ENCODE measurements at places on chromosomes 2 and 18.

GRCh38 chr2:224220586-224221255 is 181.2 kb downstream of the FAM124B start:
- DNase-seq: no peak

GRCh38 chr2:144643537-144644336 is 123.8 kb upstream of the ZEB2 start:
- DNase-seq: no peak

DNA sequence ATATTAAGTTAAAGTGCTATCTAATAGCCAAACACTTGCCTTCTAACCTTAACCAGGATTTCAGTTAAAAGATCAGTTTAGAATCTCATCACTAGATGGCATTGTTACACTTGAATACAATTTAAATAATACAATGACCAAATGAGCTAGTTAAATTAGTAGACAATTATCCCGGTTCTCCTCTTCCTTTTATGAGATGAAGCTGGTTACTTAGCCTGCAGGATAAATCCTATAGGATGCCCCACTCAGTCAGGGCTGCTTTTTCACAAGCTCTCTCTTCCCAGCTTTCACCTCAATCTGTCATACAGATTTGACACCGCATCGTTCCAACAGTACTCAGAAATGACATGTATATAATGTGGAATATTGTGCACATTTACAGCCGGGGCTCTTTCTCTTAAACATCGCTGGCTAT is 678.8 kb downstream of the KCNJ3 start:
- no peak for DNase-seq

DNA sequence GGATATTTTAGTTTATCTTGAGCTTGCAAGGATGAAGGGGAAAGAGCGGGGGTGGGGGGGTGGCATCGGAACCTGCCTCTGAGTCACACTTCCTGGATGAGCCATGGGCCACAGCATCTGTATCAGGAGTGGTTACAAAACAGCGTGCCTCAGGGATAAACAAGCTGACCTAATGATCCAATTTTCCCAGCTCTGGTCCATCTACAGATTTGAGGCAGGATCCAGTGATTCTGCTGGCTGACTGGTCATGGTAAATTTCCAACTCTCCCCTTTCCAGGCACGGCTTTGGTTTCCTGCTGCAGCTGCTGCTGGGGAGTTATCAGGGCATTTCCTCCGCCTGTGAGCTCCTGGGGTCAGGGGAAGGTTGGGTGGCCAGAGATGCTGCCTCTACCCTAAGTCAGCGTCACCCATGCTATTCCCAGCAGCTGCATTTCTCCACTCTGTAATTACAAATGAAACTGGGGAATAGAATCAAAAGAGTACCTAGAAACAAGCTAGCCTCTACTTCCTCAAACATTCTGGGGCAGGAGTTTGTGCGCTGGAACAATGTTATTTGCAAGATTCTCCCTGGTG is 4.7 kb upstream of the HPCAL1 start:
- peak; percentile 53 for DNase-seq

DNA sequence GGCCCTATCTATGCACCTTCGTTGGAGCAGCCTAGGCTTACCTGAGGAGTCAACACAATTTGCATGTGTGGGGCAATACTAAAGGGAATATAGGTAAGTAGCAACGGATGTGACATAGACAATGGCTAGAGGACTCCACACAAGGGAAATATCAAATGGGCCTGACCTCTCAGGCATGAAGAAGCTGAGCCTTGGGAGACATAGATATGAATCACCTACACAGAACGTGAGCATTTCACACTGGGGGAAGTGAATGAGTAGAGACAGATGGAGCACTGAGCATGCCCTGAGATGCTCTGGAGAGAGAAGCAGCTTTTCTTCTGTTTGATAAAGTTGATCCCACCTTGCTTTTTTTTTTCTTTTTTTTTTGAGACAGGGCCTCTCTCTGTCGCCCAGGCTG is 97.9 kb downstream of the ATL2 start:
- DNase-seq: no peak

GRCh38 chr2:12637754-12638153 is 79.0 kb upstream of the TRIB2 start:
- DNase-seq: no peak

DNA sequence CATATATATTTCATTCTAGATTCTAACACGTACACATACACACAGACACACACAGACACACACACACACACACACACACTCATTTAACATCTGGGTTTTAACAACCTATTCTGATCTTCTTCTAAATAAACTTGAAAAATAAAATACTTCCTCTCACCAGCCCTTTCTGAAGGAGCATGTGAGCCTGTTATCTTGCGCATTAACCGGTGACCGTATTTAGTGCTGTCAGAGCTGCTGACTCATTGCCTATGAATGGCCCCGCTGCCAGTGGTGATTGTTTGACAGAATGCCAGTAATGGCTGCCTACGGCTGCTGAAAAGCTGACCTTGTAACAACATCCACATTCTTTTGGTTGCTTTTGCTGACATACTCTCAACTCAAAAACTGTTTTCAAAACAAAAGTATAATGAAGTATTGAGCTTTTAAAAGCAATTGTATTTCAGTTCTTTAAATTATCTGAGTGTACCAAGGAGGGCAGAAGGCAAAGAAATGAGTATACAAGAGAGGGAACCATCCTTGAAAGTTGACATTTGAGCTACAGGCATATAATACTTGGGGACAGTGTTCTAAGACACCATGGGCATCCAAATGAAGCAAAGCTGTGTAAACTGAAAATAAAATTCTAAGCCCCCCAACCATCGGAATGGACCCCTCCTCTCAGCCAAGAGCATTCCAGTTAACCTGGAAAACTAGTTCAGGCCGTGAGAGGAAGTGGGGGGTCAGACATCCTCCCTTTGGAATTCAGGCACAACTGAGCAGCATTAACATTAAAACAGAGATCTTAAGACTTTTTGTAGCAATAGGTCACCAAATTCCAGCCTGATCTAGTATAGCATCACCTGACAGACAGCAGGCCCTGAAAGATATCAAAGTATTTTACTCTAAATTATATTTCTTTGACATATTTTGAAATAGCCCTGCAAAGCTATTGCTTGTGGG is 50.2 kb upstream of the DTNA start:
- peak; percentile 84 for DNase-seq

DNA sequence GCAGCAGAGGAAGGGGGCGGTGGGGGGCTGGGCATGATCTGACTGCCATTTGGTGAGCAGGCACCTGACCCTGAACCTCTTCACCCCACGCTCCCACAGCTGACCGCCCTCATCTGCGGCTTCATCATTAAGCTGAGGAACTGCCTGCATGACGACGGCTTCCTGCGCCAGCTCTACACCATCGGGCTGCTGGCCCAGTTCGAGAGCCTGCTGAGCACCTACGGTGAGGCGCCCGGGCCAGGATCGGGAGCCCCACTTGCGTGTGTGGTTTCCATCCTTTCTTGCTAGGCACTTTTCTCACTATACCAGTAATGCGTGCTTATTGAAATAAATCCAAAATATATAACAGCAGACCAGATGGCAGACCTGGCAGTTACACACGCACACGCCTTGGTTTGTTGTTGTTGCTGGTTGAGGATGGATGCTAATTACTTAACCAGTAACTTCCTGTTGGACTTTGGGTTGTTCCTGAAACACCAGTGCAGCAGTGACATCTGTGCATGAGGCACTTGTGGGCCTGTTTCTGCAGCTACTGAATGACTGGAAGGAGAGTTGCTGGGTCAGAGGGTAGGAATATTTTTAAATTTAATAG is 43.7 kb downstream of the COA5 start:
- no peak for DNase-seq

GRCh38 chr18:76564117-76564516 is 69.1 kb upstream of the ZNF516 start:
- DNase-seq: no peak

GRCh38 chr2:159091976-159092375 is 123.5 kb downstream of the TANC1 start:
- DNase-seq: no peak

DNA sequence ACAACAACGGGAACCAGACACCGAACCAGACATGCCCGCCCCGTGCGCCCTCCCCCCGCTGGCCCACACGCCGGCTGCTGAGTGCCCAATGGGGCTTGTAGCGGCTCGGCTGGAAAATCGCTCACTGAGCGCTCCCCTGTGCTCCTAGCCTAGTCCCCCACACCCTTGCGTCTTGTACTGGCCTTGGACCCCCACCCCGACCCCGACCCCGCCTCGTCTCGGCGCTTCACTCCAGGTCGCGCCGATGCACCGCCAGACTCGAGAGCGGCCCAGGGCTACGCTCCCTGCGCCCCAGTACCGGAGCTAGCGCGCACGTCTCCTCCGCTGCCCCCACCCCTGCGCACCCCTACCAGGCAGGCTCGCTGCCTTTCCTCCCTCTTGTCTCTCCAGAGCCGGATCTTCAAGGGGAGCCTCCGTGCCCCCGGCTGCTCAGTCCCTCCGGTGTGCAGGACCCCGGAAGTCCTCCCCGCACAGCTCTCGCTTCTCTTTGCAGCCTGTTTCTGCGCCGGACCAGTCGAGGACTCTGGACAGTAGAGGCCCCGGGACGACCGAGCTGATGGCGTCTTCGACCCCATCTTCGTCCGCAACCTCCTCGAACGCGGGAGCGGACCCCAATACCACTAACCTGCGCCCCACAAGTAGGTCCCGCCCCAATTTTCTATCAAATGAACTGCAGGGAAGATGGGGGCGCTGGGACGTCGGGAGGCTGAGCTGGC is 1.5 kb downstream of the GAD1 start:
- DNase-seq: no peak
